ENCODE measurements at places on chromosomes 2 and 18.

DNA sequence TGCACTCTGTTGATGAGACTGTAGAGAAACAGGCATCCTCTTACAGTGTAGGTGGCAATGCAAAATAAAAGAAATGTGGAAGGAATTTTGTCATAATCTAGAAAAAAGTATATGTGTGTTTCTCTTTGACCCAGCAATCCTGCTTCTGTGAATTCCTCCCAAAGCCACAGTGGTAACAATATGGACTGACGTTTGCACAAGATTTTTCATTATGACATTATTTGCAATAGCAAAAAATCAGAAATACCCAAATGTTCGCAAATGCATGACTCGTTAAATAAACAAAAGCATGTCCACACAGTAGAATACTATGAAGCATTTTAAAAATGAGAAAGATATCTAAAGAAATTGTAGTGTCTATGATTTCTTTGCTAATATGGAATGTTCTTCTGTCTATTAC is 255.2 kb upstream of the NRP2 start:
- DNase-seq = no peak

DNA sequence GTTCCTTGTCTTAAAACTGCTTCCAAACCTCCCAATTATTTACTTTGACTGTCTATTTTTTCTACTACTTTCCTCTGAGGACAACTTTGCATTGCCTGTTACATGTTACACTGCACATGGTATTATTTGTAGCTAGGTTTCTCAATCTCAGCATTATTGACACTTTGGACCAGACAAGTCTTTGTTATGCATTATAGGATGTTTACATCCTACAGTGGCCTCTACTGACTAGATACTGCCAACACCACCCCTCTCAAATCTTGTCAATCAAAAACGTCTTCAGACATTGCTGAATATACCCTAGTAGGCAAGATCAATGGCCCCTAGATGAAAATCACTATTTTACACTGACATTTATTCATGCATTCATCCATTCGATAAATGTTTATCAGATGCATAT is 129.6 kb upstream of the DNAJC10 start:
- no peak for DNase-seq

- no peak for DNase-seq
Measured at GRCh38 chr18:63232826-63233225, 86.7 kb downstream of the BCL2 start.

DNA sequence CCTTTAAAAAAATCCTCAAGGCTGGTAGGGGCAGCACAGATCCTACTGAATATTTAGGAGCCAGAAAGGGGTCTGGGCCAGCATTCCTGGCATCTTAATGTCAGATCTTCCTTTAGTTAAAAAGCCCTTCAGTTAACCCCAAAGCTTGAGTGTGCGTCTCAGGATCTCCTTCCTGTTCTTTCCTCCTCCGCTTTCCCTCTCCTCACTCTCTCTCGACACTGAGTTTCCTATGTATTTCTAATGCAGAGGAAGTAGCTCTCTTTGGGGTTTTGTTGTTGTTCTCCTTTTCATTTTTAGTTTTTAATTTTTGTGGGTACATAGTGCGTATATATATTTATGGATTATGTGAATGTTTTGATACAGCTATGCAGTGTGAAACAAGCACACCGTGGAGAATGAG is 109.9 kb upstream of the COPS8 start:
- DNase-seq = no peak

GRCh38 chr18:62637403-62637802 is 77.9 kb upstream of the PHLPP1 start:
- no peak for DNase-seq

DNA sequence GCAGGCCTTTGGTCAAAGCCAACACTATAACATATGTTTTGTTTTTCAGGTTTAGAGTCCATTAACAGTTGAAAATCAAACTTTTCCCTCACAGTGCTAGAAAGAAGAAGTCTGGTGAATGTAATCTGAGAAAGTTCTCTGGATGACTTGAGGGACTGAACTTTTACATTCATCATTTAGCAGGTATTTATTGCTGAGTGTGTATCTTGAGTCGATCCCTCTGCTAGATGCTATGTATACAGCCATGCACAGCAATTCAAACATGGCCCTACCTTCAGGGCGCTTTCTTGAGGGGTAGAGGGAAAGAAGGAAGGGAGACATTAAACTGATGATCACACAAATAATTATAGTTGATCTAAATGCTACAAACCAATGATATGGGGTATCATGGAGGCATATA is 89.6 kb downstream of the CLHC1 start:
- no peak for DNase-seq

GRCh38 chr2:209425471-209426071 is 1.7 kb downstream of the MAP2 start:
- no peak for DNase-seq

DNA sequence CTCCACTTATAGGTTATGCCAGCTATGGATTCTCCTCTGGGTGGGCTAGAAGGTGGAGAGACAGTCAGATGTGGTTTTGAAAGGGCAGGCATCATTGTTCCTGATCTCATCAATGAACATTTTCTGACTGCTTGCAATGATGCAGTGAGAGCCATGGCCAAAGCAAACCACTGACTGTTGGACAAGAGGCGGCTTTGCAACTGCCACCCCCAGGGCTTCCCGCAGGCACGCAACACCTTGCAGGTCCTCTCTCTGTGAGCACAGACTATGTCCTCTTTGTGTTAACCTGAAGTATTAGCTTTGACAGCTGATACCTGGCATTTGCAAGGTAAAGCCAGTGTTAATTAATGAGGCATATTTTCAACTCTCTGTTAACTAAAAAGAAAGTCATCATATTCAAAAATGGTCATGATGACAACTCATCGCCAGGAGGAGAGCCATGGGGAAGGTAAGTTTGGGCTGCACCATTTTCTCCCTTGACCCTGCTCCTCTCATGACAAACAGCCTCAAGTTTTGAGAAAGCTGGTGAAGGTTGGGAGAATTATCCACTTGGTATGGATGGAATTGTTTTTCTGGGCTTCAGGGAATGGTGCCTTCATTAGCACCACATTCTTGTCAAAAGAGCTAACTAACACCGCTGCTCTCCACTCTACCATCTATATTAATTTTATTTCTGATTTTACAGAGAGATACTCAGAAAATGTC is 14.9 kb upstream of the FAM124B start:
- DNase-seq = no peak

GRCh38 chr2:80530442-80531064 is 226.0 kb upstream of the LRRTM1 start:
- no peak for DNase-seq

- no peak for DNase-seq
Measured at GRCh38 chr18:64179556-64180080, 30.7 kb upstream of the LINC00305 start.

DNA sequence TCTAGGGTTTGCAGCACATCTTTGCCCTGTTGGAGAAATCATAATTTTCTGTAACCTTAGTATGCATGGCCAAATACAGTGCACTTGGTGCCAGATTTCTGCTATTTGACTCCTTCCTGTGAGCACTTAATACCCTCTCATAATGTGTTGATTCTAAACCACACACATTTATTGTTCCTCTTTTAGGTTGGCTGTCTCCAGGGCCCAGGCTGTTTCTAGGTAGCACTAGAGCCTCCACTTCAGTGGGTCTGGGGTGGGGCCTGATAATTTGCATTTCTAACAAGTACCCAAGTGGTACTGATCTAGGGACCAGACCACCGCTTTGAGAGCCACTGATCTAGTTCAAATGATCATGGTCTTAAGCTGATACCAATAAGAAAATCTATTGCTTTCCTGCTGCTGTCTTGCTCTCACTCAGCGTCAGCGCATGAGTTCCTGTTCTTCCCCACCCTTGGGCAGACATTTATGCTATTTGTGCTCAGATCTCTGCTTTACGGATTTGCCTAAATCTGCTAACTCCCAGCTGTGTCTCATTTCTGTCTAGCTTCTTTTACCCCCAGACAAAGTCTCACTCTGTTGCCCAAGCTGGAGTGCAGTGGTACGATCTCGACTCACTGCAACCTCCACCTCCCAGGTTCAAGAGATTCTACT is 7.4 kb downstream of the PTRHD1 start:
- DNase-seq = no peak
